NCI-H1105 (cell line): ENCODE measurements at places on chromosomes 16 and 17.

DNA sequence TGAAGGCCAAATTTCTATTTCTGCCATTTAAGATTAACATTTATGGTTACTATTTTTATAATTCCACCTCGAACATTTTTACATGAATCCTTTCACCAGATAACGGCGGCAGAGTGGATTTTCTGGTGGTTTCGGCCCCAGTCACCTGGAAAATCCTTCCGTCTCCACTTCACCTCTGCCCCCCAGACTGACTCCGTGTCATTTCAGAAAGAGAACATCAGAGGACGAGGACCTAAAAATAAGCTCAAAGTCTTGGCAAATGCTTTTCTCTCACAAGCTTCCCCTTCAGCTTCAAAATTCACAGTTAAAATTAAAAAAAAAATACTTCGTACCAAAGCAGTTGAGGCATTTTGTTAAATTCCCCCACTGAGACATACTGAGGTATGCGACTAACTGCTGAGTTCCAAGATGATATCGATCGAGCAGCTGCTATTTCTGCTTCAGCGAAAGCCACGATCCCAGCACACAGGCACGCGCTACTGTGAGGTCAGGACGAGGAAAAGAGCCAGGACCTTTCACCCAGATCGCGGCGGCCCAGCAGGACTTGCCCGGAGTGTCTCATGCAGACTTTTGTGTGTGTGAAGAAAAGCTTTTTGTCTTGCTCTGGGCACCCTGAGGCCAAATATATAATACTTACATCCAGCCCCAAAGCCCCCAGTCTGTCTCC lies 36.8 kb downstream of the ASPA start:
- no peak for DNase-seq

DNA sequence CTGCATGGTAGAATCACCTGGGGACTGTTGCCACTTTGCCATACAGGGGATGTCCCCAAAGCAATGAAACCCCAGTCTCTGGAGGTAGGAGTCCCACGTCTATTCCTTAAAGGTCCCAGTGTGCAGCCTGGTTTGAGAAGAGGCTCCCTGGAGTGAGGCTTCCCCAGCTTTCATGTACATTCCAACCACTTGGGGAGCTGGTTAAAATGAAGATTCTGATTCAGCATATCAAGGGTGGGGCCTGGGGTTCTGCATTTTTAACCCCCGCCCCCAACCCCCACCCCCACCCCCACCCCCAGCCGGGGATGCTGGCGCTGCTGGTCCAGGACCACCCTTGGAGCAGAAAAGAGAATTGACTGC lies 241.2 kb downstream of the FOXL1 start:
- DNase-seq: no peak

DNA sequence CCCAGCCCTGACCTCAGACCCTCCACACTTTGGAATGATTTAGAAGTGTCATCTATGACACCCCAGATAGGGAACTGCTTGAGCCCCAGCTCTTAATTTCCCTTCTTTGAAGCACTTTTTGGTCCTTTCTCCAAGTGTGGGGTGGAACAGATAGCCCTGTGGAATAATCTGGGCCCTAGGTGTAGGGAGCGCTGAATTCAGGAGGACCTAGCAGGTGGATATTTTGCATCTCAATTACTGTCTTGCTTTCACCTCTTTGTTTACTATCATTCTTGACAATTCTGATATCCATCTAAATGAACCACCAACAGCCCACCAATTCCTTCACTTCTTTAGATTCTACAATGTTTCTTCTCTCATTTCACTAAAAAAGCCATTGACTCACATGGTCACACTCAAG lies 850.4 kb downstream of the KCNJ2 start:
- no peak for DNase-seq

- DNase-seq: peak; percentile 65
Observed at GRCh38 chr17:63425483-63425882, 20.6 kb downstream of the CYB561 start.

DNA sequence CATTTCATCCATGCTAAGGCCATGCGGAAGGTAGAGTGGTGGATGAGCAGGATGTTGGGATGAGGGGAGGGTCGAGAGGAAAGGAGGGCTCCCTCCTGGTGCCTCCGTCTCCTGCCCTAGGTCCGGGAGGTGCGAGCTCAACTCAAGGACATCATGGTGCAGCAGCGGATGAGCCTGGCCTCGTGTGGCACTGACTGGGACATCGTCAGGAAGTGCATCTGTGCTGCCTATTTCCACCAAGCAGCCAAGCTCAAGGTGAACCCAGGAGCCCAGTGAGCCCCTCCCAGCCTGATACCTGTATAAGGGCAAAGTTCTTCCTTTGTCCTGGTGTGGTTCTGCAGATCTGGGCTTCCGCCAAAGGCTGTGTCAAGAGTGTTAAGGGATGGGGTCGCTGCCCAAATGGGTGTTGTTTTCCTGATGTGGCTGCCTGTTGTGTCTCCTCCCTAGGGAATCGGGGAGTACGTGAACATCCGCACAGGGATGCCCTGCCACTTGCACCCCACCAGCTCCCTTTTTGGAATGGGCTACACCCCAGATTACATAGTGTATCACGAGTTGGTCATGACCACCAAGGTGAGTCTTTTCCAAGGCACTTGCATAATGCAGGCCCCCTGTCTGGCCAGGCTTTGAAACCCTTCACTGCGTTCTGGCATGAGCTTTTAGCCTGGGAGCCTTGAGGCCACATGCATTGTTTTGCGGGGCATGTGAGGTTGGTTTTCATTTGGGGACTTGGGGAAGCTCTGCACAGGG lies 14.9 kb downstream of the DHX38 start:
- no peak for DNase-seq

DNA sequence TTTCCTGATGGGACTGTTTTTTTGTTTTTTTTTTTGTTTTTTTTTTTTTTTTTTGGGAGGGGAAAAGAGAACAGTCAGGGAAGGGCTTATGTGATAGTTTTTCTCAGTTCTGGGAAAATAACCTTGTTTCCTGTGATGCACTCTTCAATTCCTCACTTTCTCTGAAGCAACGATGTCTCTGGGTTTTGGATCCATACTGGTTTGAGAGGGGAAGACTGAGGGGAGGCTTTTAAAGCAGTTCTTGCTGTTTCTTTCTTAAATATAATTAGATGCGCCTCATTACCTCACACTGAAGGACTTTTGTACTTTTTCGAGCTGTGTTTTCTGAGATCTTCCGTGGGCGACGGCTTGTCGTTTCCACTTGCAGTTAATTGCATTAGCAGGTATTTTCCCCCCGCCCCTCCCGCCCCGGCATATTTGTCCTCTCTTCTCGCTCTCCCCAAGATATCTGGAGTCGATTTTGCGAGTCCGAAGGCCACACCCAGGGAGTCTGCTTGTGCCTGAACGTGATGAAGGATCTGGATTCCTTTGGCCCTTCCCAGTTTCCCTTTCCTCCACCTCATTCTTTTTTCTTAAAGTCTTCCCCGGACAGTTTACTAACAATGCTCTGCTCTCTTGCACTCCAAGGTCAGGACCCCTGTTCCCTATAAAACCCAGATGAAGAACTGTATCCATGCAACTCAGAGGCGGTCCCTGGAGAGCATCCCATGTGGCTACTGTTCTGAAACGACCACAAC lies 125.2 kb upstream of the ZFHX3 start:
- DNase-seq: no peak

DNA sequence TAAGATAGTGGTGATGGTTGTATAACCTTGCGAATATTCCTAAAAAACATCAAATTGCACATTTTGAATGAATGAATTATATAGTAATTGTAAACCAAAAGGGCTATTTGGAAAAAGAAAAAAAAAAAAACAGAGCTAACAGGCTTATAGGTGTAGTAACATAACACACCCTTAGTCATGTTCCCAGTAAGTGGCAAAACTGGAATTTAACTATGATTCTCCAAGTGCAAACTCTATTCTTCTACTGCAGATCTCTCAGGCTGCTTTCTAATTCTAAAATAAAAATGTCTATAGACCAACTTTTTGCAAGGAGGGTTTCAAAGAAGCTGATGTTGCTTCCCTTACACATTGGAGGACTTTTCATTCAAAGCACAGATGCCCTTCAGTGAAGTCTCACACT lies 293.2 kb upstream of the MON1B start:
- DNase-seq: no peak
